Sigmoid colon (tissue), 7 donors: ENCODE measurements at places on chromosomes 11 and 22. TPM values are rescaled to one million over a fixed set of nuclear protein-coding genes. Genes with fewer than 3 reads are reported as not detected.

DNA sequence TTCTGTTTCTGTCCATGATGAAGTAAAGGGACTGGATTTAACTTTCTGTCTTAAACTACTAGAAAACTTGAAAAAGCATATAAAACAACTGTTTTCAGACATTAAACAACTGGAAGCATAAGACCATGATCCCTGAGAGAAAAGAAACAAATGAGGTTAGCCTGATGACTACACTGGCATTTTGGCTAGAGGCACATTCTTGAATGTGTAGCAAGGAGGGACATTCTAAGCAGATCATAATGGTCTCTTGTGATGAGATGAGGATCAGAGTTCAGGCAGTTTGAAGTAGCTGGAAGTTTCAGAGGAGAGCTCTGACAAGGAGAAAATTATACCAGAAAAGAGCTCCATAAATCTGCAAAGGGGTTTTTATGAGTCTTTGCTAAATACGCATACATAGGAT lies 75.4 kb downstream of the AASDHPPT start:
- no peak for DNase-seq

- DNase-seq = no peak
These were observed 49.5 kb downstream of the PACS1 start for GRCh38 chr11:66119348-66120133.

CCDC188 gene
- total RNA-seq = not detected

DNA sequence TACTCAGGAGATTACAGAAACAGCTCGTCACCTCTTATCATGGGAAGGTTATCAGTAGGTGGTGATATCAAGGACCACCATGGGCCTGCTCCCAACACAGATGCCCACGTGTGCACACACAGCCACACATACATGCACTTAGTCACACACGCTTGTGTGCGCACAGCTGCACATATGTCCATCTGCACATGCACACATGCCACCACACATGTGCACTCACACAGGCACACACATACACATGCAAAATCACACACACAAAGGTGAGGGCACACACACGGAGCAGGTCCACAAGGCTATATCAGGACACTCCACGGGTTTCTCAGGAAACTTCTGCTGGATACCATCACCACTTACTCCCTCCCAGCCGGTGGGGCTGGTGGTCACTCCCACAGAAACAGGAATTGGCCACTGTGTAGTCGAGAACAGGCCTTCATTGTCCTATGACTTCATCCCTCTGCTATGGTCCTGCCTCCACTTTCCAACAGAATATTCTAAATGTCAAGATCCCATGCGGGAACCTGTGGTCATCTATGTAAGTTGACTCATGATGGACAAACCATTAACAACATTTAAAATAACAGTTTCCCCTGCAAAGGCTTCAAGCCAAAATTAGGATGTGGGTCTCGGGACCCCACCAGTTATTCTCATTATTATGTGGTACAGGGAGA lies 2.2 kb downstream of the C11orf24 start:
- no peak for DNase-seq

APOL3 gene
- total RNA-seq = 48.9 TPM

DNA sequence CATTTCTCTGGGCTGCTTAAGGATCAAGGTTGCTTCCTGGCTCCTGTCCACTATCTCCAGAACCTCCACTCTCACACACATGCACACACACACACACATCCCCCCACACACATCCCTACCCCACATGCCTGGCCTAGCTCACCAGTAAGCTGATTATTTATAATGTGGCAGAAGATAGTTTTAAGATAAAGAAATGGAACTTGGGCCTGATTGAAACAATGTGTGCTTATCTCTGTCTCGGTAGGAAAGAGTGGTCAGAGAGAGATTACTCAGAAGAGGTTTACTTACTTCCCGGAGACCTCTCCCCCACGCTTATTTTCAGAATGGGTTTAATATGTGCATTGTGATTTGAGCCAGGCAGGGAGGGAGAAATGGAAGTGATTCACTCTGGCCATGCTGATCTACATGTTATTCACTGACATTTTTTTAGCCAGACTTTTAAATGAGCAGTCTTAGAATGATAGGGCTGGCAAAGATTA lies 422.4 kb downstream of the TENM4 start:
- DNase-seq = no peak

GRCh38 chr22:37609240-37610152 lies 862 bp downstream of the GGA1 start:
- no peak for DNase-seq
